ENCODE measurements at places on chromosomes 16 and 17.

- no peak for DNase-seq
Observed at GRCh38 chr17:4881761-4882555, 17.4 kb upstream of the C17orf107 start.

DNA sequence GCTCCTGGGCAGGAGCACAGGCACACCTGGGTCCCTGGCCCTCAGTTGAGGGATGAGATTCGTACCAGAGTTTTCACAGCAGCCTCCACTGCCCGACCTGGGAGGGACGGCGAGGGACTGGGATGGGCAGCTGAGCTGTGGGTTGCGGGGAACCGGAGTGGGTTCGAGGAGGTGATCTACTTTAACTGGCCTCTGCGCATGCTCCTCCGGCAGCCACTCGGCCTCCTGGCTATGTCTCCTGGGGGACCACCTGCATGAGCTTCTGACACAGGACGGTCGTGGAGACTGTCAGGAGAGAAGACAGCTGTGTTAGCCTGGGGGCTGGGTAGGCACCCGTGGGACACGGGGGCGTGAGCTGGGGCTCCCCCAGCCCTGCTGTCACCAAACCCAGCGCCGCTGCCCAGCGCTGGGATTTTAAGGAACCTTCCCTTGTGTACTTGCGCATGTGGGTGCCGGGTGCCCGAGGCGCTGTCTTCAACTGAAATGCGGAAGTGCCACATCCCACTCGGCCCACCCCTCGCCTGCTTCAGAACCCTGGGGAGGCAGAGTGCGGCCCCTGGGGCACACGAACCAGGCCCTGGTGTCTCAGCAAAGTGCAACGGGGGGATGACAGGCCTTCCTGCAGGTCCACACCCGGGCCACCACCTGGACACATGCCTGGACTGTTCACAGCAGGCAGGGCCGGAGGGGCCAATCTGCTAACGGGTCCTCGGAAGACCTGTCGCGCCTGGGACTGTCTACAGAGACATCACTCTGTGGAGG lies 36.4 kb downstream of the SLC7A5 start:
- no peak for DNase-seq

- DNase-seq, result no peak
Observed at GRCh38 chr17:924711-925475, 54.7 kb downstream of the NXN start.

DNA sequence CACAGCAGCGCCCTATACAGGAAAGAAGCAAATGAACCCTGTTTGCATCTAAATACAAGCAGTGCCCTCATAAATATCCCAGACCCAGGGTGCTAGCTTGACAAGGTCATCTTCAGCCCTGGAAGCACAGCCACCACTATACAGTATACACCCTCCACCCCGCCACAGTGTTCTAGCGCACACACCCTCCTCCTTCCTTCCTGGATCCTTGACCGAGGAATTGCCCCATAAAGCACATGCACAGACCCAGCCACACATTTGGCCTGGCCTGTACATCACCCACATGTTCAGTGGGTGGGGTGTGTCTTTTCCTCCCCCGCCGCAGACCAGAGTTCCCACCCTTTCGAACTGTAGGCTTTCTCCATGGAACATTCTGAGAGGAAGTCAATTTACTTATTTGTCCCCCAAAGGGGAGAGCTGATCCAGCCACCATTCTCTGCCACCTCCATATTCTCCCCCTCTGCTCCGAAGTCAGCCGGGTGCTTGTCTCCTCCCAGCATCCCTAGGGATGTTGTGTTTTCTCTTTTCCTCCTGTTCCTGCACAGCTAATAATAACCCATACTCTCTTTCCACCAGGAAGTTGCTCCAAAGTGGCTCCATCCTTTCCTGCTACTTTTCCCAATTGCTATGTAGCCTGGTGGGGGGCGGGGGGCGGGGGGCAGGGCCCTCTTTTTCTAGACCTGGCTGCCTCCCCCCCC lies 6.6 kb downstream of the ABI3 start:
- no peak for DNase-seq

DNA sequence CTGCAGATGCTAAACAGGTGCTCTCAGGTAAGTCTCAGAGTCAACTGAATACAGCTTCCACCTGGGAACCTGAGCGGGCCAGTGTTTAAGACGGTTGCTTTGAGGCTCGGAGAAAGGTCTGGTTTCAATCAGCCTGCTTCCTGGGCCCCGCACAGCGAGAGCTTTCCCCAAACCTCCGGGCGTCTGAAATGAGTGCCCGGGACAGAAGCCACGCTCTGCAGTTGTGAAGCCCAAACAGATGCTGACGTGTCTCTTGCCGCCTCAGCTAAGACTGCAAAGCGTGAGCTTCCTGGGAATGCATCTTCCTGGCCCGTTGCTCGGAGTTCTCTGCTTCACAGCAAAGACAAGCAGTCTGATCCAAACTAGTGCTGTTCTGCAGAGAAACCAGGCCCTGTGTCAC lies 36.7 kb downstream of the PLXDC1 start:
- no peak for DNase-seq

- no peak for DNase-seq
Observed at GRCh38 chr17:79654350-79654959, 43.6 kb upstream of the RBFOX3 start.

GRCh38 chr16:2777903-2778629 lies 986 bp upstream of the ELOB start:
- no peak for DNase-seq

DNA sequence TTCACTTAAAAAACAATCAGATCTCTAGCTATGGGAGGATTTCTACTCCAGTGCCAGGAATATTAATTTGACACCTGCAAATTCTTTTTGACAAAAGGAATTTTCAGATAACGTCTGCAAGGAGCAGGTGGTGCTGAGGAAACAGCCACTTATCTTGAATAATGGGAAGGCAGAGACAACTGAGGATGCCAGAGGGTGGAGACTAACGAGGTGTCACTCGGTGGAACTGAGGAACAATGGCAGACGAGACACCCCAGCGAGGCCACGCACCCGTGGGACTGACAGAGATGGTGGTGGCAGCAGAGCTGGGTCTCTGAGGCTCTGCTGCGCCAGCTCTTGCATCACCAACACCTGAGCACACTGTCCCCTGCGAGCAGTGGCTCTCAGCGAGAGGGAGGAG lies 42.2 kb downstream of the VAC14 start:
- no peak for DNase-seq

DNA sequence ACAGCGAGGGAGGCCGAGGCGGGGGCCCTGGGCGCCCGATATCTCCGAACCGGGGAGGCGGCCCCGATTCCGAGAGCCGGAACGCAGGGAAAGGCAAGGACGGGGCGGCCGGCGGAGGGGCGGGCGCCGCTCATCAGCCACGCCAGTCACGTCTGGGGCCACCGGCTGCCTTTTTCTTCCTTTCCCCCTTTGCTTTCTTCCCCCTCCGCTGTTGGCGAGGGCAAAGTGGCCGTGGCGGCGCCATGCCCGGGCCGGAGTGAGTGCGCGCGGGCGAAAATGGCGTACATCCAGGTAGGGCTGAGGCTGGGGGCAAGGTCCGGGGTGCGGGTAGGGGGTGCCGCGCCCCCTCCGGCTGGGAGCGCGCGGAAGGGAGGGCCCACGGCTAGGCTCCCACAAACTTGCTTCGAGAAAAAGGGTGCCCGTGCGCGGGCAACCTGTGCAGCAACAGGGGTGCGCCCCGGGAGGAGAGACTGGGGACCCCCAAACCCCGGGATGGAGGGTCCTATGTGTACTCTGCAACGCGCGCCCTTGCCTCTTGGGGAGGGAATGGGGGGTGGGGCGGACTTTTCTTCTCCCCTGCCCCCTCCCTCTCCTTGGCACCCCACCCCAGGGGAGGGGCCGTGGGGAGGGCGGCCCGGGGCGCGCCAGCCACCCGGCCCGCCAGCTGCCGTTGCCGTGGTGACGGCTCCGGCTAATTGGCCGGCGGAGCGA lies 486 bp downstream of the SYT17 start:
- no peak for DNase-seq

GRCh38 chr17:18185391-18185790 lies 1.8 kb downstream of the ALKBH5 start:
- no peak for DNase-seq

DNA sequence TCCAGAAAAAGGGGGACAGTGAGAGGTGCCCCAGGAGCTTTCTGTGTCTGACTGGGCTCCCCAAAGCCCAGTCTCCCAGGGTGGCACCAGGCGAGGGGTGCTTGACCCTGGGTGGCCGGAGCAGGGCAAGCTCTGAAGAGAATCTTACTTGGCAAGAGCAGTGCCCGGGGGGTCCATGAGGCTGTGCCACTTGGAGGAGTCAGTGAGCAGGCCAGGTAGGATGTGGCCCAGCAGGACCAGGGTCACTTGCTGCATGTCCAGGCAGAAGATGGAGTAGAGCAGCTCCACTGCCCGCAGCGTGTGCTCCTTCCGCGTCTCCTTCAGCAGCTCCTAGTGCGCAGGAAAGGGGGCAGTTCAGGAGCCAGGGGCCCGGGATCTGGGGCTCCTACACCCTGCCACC lies 7.3 kb downstream of the CSF3 start:
- no peak for DNase-seq

GRCh38 chr16:17395849-17396480 lies 74.8 kb downstream of the XYLT1 start:
- no peak for DNase-seq

GRCh38 chr16:90027611-90028010 lies 8.4 kb upstream of the DBNDD1 start:
- no peak for DNase-seq

GRCh38 chr17:80832266-80832676 lies 159.4 kb upstream of the CHMP6 start:
- no peak for DNase-seq

DNA sequence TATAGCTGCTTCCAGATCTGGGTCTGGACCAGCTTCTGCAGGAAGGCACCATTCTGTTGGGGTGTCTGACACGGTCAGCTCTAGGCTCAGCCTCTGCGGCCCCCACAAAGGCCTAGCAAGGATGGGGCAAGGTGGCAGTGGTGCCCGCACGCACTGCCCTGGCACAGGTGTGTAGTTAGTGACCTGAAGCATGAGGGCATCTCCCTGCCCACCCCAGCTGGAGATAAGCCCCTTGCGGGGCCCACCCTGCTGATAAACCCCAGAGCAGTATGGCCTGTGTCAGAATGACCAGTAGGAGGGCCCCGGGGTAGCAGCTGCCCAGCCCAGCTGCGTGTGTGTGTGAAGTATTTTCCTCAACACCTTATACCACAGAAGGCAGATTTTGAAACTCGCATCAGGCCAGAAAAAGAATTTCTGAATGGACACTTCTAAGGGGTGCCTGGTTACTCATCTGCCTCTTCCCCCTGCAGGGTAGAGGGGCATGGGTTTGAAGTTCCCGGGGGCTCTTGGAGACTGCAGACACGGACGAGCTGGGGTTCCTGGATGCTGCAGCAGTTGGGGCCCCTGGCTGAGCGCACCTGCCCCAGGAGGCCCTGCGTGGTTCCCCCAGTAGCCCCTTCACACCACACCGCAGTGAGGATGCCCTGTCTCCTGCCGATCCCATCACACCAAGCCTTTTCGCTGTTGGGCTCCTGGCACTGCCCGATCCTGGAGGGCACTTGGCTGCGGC lies 4.5 kb downstream of the ARHGDIA start:
- no peak for DNase-seq

GRCh38 chr16:4833584-4833983 lies 13.5 kb downstream of the GLYR1 start:
- DNase-seq, result no peak

GRCh38 chr16:49586466-49587450 lies 213.2 kb downstream of the C16orf78 start:
- no peak for DNase-seq

DNA sequence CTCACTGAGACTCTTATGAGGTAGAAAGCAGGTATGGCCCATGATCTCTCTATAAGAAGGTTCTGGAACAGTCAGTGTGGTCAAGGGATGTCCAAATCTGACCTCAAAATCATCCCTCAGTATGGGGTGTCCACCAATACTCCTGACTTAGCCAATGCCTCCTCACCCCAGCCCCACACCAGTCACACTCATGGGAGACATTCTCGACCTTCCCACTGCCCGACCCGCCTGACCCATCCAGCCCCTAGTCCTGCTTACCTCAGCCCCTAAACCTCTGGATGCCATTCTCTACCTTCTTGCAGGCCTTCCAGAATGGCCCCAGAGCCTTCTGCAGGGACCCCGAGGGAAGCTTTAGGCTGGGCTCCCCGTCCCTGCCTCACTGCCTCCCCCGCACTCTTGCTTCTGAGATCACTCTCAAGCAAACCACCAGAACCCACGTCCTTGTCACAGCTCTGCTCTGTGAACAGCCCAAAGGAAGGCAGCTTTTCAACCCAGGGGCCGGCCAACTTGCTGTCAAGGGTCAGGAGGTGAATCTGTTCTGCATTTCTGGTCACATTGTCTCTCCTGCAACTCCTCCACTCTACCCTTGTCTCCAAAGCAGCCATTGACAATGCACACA lies 44.9 kb upstream of the RBFOX3 start:
- DNase-seq, result no peak

- no peak for DNase-seq
Observed at GRCh38 chr16:81697616-81698309, 81.3 kb upstream of the PLCG2 start.

DNA sequence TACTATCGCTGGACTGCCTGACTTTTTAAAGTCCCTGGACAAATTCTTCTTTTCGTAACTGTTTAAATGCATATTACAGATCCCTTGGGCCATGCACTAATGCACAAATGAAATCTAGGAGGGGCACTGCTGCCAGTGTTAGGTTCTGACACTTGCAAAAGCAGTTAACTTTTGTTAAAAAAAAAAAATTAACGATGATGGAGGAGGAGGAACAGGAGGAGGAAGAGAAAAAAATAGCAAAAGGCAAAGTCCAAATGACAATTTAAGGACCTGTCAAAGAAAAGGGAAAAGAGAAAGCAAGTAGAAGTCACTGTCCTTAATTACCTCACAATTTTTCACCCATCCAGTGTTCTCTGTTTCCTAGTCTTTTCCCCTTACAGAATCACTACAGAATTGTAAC lies 97.8 kb upstream of the CORO6 start:
- no peak for DNase-seq

- no peak for DNase-seq
Observed at GRCh38 chr16:85582229-85582991, 30.7 kb upstream of the GSE1 start.

DNA sequence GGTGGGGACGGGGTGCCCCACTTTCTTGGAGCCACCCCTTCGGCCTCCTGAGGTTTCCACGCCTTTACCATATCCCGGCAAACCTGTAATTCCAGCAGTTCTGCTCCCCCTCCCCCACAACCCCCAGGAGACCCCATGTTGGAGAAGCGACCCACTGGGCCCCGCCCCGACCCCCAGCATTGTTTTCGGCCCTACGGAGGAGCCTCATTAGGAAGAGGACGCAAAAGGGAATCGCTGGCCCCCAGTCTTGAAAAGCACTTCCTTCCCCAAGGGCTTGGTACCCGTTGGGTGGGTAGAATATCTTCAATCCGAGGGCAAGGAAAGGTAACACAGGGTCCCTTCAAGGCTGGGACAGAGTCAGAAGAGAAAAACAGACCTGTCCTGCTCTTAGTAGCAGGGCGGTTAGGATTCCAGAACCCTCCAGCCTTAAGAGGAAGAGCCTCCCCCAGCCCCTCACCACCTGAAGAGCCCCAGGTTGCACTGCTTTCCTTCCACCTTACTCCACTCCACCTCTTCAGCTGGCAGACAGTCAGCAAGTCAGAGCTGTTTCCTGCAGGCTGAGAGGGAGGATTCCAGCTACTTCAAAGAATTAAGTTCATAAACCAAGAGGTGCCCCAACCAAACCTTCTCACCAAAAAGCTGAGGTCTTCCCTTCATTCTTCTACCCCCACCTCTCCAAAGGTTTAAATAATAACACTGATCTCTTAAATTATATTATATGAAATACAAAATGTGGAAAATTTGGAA lies 803 bp upstream of the TLCD2 start:
- no peak for DNase-seq

- DNase-seq, result no peak
Observed at GRCh38 chr16:53297477-53297876, 136.8 kb upstream of the RBL2 start.
